ENCODE measurements at places on chromosomes 11 and 22.

DNA sequence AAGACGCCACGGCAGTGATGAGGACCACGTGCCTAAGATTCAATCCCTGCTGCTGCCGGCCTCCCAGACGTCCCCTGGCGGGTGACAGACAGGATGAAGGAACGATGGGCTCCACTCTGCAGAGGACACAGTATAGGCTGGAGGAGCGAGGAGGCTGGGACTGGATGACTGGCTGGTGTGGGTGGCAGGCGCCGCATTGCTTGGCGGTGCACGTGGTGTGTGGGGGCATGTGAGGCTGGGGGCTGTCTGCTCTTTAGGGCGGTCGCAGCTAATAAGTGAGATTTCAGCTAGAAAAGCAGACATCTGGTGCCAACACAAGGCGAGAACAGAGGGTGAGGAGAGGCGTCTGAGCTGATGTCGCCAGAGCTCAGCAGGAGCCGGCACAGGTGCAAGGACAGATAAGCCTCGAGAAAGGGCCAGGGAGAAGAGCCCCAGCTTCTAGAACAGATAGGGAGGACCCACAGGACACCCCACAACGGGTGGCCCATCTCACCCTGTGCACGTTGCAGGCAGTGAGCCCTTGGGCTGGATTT lies 33.2 kb downstream of the TSPAN4 start:
- DNase-seq = no peak

DNA sequence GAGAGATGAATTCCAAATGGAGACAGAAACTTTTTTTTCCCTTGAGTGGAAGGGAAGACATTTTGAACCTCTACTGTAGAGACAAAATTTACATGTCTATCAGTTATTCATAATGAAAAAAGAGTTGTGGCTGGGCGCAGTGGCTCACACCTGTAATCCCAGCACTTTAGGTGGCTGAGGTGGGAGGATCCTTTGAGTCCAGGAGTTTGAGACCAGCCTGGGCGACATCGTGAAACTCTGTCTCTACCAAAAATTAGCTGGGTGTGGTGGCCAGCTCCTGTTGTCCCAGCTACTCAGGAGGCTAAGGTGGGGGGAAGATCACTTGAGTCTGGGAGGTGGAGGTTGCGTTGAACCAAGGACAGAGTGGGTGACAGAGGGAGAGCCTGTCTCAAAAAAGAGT lies 4.1 kb downstream of the EED start:
- no peak for DNase-seq

DNA sequence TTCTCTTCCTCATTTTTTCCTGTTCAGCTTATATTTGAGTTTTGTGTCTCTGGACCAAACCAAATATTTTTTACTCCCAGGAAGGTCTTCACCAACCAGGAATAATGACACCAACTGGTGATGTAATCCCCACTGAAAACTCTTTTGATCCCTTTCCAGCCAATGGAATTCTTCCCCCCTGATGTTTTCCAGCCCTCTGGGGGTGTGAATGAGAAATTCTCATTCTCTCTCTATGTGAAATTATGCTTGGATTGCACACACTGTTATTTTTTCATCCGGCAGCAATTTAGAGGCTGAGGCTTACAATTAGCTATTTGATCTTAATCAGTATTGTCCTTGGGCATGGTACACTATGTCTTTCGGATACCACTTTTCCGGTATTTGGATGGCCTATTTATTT lies 39.5 kb upstream of the SLC1A2 start:
- no peak for DNase-seq

- DNase-seq = peak; percentile 94
Observed at GRCh38 chr11:111612224-111612623, 10.0 kb downstream of the SIK2 start.

DNA sequence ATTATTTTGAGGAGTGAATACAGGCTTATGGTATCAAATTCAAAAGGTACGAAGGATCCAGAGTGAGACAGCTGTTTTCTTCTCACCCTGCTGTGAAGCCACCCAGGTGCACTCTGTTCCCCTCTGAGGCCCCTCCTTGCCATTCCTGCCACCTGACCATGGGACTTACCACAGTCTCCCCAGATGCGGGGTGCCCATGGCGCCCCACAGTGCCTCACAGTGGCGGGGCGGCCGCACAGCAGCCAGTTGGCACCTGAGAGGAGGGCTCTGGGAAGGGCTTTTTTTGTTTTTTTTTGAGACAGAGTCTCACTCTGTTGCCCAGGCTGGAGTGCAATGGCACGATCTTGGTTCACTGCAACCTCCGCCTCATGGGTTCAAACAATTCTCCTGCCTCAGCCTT lies 151.7 kb downstream of the CEP164 start:
- DNase-seq = no peak

All from fibroblast of the aortic adventitia (primary cell).